Fibroblast of skin of back (primary cell): ENCODE measurements at places on chromosomes 2 and 18.

- DNase-seq, result no peak
Observed at GRCh38 chr18:2997429-2997828, 15.5 kb downstream of the LPIN2 start.

DNA sequence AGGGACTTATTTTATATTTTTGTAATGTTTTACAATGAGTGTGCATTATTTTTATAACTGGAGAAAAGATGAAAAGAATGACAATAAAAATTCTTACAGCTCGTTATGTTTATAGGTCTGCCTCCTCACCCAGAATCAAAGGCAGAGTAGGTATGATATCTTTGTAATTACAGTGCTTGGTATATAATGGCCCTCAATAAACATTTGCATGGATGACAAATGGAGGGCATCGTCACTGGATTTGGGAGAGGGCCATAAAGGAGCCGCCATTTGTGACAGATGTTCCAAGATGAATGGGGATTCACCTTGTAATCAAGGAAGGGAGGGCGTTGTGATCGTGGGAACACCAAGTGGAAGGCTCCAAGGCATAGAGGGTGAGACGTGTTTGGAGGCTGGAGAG lies 22.6 kb upstream of the GIGYF2 start:
- no peak for DNase-seq

- DNase-seq, result peak; percentile 9
Observed at GRCh38 chr2:187369471-187369870, 78.6 kb downstream of the CALCRL start.

- DNase-seq, result no peak
Observed at GRCh38 chr2:99451280-99451679, 38.5 kb downstream of the REV1 start.

GRCh38 chr18:66548747-66549146 lies 55.1 kb downstream of the CDH19 start:
- no peak for DNase-seq
